ENCODE measurements at places on chromosomes 1 and 21. TPM values are rescaled to one million over a fixed set of nuclear protein-coding genes. Genes with fewer than 3 reads are reported as not detected.

MMP23B gene
- 0.63 TPM for total RNA-seq

TXNDC12 gene
- 19.1 TPM for total RNA-seq

PDXK gene
- total RNA-seq, result 39.8 TPM

ESPN gene
- total RNA-seq, result under 0.01 TPM

CNST gene
- 34.7 TPM for total RNA-seq

LCE3E gene
- total RNA-seq, result not detected
